ENCODE measurements at places on chromosomes 4 and X. TPM values are rescaled to one million over a fixed set of nuclear protein-coding genes. Genes with fewer than 3 reads are reported as not detected.

GRCh38 chr4:102299354-102300107, 45.8 kb downstream of the SLC39A8 start:
- no peak overlapping the region for H3K27ac ChIP-seq
- H3K4me1 ChIP-seq, result no peaks in the 10 kb centered on the region

DNA sequence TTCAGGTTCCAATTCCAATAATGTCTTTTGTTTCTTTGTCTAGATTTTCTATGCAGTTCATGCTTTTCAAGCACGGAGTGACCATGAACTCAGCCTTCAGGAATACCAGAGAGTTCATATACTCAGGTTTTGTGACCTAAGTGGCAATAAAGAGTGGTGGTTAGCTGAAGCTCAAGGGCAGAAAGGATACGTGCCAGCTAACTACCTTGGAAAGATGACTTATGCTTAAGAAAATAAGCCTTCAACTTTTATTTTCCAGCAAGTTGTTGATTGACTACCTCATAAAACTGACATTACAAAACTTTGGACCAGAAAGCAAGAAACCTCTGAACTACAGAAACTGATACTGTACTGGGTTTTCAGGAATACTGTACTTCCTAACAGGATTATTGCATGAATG, 30.8 kb downstream of the INTS12 start:
- no peaks in the 10 kb centered on the region for H3K27me3 ChIP-seq
- no peaks in the 10 kb centered on the region for H3K4me1 ChIP-seq
- no peak for DNase-seq
- no peak overlapping the region for H3K4me3 ChIP-seq
- H3K36me3 ChIP-seq, result no peaks in the 10 kb centered on the region

DNA sequence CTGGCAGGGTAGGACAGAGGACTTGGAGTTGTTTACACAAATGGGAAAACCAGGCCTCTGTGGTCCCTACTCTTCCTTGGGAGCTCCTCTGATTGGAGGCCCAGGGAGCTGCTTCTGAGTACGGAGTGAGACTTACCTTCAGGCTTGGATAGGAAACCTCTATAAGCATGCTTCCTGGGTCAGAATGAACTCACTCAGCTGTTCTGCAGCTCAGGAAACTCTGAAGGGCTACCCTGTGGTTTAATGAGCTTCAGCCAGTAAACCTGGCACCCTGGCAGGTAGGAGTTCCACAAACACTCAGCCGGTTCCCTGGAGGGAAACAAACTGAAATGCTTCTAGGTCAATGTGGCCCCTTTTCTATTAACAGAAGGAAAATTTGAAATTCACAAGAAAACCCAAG, 51.0 kb upstream of the TFDP3 start:
- no peaks in the 10 kb centered on the region for H3K36me3 ChIP-seq
- no peaks in the 10 kb centered on the region for H3K27me3 ChIP-seq
- H3K4me3 ChIP-seq, result no peak overlapping the region
- H3K4me1 ChIP-seq, result no peaks in the 10 kb centered on the region

DNA sequence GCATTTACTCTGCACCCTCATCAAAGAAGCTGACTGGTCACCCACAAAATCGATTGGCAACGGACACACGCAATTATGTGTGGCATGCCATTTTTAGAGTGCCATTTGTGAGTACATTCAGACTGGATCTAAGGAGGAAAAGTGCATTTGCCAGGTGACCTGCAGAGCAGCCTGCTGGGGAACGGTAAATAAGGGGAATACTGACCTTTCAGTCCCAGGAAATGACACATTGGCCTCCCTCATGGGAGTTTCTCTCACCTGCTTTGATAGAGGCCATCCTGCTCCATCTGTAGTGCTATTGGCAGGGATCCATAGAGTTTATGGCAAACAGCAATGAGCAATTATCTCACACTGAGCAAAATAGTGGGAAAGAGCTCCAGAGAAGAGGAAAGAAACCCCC, 127.8 kb downstream of the DDX53 start:
- no peak for DNase-seq
- H3K4me3 ChIP-seq, result no peak overlapping the region
- H3K27ac ChIP-seq, result no peak overlapping the region
- no peaks in the 10 kb centered on the region for H3K27me3 ChIP-seq

PHEX gene
- 1.5 TPM for total RNA-seq

- H3K27me3 ChIP-seq, result no peaks in the 10 kb centered on the region
These were observed 750.2 kb upstream of the HS3ST1 start for GRCh38 chr4:12178614-12179610.

FHIP1A gene
- total RNA-seq, result 2.6 TPM

MAOA gene
- total RNA-seq, result 74.0 TPM

DNA sequence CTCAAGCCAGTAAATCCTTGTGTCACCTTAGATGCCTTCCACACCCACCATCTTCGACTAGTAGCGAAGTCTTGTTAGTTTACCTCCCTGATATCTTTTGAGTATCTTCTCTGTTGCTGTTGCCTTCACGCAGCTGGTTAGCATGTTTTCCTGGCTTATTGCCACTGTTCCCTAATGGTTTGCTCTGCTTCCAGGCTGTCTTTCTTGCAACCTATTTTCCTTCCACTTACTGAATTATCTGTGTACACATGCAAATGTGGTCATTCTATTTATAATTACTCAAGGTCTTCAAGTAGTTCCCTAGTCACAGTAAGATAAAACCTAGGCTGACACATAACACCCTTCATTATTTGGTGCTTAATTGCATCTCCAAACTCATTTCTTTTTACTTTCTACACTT, 89.5 kb downstream of the UGT8 start:
- DNase-seq, result no peak
- no peak overlapping the region for H3K27ac ChIP-seq
- H3K36me3 ChIP-seq, result no peaks in the 10 kb centered on the region

SERTM2 gene
- 12.6 TPM for total RNA-seq

DNA sequence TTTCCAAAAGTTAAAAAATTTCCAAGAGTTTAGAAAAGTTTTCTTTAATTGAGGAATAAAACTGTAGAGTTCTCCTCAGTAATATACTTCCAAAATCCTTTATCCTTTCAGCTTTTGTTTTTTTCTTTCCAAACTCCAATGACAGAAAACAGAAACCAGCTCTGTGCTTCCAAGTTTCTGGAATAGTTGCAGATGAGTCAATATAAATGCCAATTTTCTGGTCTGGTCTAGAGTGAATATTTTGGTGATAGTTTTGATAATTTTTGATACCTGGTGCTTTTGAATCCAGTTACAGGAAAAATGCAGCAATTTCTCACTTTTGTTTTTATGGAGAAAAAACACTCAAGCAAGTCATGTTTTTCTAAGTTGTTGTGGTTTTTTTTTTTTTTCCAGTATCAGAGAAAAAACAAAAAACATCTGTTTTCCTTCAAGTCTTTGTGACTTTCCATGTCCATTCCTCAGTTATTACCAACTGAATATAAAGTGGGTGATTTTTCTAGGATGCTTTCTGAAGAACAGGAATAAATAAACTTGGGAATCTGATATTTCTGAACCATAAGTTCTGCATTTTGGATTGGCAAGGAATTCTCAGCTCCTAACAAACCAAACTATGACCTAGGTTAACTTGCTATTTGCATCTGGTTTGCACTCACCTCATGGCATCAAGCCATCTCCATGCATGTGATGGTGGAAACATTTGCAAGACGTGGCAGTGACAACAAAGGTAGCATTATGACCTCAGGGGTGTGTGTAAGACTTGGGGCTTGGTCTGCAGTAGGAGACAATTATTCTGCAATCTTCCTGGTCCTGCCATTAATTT, 139.1 kb downstream of the VEGFC start:
- no peak overlapping the region for H3K27ac ChIP-seq
- no peaks in the 10 kb centered on the region for H3K4me1 ChIP-seq
- H3K36me3 ChIP-seq, result no peaks in the 10 kb centered on the region
- no peak for DNase-seq
- no peaks in the 10 kb centered on the region for H3K27me3 ChIP-seq
- no peak overlapping the region for H3K4me3 ChIP-seq

GRCh38 chr4:2413821-2414610, 4.4 kb downstream of the ZFYVE28 start:
- no peaks in the 10 kb centered on the region for H3K27me3 ChIP-seq
- no peak for DNase-seq
- no peaks in the 10 kb centered on the region for H3K4me1 ChIP-seq
- H3K36me3 ChIP-seq, result no peaks in the 10 kb centered on the region
- no peak overlapping the region for H3K4me3 ChIP-seq
